NCI-H510A treated with DMSO at 0.1 percent for 48 hours (cell line): ENCODE measurements at places on chromosomes 7 and 10.

DNA sequence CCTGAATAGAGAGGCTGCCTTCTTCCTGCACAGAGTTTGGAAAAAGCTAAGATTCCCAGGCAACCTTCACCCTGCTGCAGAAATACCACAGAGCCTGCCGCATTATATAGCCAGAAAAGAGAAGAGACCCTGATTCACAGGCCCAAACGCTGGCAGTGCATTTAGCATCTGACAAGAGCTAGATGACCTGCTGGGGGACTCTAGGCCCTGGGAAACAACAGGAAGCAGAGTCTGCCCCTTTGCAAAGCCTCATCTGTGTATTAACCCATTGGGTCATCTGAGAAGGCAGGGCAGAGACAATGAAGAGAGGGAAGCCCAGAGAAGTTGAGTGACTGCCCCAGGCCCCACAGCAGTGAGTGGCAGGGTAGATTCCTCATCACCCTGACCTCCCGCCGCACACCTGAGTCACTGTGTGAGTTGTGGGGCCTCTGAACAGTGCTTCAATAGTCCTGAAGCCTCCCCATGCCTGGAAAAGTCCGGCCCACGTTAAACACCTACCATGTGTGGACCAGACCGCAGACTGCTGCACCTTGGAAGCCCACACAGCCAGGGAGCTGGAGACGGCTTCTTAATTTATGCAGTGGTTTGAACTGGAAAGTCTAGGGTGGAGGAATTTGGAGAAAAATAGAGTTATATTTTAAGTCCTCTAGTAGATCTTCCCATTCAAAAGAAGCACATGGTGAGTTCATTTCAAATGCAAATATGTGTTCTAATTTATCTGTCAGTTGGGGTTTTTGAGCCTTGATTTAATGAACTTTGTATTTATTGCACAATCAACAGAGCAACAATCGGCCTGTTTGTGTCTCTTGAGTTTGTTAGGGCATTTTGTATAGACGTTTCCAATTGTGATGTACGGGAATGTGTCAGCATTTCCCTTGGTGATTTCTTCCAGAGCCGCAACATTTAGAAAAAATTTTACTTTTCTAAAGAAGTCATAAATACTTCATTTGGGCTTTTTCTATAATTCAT lies 80.4 kb upstream of the GPR26 start:
- DNase-seq: no peak

DNA sequence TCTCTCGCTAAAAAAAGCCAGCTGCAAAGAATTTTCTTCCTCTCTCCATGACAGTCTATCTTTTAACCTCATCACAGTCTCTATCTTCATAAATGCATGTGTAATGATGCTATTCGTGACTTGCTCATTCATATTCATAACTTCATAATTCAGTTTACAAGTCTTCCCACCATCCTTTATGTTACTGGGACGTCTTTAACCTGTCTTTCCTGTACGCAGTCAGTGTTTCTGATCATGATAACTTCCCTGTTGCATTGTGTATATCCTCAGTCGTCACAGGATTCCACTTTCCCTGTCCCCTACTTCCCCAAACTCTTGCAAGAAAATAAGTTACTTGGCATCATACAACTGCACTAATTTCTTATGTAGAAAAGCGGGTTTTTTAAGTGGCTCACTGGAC lies 165.6 kb upstream of the ASAH2 start:
- no peak for DNase-seq

DNA sequence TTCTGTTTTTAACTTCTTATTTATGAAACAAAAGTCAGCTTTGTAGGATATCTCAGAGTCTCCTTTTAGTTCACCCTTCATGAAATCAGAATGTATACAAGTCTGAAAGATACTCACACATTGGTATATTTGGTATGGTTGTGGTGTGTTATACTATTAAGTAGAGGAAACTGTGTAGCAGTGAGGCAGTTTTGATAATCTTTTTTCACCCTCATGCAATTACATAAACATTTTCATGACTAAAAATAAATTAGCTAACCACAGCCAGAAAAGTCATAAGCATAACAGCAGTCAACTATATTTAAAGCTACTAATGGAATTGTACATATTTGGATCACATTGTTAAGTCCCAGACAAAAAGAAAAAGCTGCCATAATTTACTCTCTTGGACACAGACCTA lies 62.1 kb downstream of the FAM185A start:
- no peak for DNase-seq

- no peak for DNase-seq
These were observed 73.2 kb upstream of the PDK4 start for GRCh38 chr7:95669513-95669912.

DNA sequence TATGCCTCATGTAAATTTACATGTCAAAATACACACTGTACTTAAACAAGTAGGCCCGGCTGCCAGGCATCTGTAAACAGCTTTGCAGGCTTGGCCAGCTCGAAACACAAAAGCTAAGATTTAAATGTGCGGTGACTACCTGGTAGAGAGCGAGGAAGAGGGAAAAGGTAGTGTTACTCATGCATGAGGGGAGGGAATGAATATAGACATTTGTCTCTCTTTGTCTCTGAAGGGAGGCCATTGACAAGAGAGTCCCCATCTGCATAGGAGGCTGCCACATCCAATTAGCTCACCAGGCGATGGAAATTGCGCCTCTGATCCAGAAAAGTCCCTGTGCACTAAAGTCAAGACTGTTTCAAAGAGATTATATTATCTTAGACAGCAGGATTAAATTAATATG lies 535.8 kb downstream of the PTPRN2 start:
- DNase-seq: no peak

- no peak for DNase-seq
These were observed 2.1 kb downstream of the CYP3A5 start for GRCh38 chr7:99677648-99678045.

DNA sequence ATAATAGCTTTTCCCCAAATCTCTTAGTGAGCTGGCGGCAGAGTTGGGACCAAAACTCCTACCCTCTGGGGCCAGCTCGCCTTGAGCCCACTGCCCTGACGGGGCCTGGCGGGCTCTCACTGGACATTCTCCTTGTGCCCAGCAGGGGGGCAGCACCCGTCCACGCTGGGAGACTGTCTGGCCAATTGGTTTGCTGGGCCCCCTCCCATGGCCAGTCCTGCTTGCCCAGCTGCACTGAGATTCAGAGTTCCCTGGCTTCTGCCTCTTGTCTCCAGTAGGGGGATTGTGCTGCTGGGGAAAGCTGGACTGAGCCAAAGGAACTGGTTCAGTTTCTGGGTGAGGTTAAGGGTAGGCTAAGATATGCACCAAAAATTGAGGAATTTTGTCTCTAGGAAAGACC lies 59.8 kb downstream of the RAMP3 start:
- no peak for DNase-seq

GRCh38 chr7:138325434-138325833 lies 134.6 kb upstream of the TRIM24 start:
- DNase-seq: no peak

DNA sequence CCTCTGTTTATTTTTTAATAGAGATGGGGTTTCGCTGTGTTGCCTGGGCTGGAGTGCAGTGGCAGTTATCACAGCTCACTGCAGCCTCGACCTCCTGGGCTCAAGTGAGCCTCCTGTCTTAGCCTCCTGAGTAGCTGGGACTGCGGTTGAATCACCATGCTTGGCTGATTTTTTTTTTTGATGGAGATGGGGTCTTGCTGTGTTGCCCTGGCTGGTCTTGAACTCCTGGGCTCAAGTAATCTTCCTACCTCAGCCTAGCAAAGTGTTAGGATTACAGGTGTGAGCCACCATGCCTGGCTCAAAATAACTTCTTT lies 8.1 kb downstream of the DYNC2I1 start:
- no peak for DNase-seq

DNA sequence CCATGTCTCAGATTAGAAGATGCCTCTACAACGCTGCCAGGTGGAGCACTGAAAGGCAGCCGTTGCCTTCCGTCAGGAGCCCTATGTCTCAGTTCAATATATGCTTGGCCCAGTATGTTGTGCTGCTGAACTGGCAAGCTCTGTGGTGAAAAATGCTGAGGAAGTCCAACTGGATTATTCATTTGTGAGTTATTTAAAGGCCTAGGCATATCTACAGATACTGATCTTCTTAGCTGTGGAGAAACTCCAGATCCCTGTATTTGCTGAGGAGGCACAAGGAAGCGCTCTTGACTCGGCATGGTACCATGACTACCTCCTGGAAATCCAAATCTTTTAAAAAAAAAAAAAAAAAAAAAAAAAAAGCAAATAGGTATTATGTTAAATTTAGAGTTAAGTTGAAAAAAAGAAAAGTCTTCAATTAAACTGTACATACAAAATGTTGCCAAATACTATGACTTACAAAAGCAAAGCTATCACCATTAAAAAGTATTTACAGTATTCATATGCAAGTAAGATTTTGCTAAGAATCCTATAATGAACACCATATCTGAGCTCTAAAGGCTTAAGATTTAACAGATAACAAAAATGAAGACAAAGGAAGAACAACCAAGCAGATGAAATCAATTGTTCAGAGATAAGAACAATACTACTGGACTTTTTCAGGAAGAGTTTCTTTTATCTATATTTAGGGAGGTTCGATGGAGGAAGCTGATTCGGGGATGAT lies 152.4 kb downstream of the GALNT11 start:
- DNase-seq: no peak

DNA sequence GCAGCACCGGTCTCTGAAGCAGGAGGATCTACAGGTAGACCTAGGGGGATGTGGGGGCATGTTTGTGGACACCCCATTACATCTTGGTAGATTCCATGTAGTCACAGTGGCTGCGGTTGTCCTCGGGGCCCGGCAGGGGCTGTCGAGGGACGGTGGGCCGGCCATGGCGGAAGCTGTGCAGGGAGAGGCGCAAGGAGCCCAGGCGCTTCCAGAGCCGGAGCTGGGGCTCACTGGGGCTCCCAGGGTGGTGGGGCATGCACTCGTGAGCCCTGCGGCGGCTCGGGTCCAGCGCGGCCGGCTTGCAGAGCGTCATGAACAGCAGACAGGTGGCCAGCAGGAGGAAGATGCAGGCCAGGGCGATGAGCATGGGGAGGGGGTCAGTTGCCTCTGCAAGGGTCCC lies 3.7 kb downstream of the C10orf105 start:
- DNase-seq: no peak

DNA sequence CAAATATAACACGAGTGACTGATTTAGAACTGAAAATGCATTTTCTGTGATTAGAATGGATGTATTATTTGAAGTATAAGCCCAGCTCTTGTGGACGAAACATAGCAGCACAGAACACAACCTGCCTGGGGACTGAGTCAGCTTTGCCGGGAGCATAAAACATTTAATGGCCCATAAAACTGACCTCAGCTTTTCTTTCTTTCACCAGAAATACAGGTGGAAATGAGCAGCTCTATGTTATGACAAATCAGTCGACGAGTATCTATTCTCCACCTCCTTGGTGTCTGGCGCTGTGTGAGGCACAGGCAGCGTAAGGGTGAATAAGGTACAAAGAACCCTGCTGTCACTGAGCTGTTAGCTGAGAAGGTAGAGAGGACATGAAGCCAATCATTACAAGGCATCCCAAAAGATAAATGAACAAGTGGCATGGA lies 471.6 kb upstream of the AKR1E2 start:
- no peak for DNase-seq

DNA sequence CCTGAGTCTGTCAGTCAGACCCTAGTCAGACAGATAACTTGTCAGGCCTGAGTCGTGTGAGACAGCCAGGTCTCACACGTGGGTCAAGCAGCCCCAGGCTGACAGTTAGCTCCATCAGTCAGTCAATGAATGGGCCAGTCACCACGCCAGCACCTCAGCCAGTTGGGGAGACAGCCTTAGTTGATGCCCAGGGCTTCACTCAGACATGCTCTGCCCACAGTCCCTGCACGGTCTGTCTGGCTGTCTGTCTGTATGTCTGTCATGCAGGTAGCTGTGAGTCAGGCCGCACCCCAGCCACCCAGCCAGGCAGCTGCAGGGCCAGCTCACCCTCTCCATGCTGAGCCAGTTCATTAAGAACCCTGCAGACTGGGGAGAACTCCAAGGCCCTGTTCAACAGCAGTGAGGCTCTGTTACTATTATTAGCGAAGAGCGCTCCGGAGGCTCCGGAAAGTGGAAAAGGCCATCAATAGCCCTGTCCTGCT lies 141.1 kb upstream of the PCBD1 start:
- DNase-seq: no peak

DNA sequence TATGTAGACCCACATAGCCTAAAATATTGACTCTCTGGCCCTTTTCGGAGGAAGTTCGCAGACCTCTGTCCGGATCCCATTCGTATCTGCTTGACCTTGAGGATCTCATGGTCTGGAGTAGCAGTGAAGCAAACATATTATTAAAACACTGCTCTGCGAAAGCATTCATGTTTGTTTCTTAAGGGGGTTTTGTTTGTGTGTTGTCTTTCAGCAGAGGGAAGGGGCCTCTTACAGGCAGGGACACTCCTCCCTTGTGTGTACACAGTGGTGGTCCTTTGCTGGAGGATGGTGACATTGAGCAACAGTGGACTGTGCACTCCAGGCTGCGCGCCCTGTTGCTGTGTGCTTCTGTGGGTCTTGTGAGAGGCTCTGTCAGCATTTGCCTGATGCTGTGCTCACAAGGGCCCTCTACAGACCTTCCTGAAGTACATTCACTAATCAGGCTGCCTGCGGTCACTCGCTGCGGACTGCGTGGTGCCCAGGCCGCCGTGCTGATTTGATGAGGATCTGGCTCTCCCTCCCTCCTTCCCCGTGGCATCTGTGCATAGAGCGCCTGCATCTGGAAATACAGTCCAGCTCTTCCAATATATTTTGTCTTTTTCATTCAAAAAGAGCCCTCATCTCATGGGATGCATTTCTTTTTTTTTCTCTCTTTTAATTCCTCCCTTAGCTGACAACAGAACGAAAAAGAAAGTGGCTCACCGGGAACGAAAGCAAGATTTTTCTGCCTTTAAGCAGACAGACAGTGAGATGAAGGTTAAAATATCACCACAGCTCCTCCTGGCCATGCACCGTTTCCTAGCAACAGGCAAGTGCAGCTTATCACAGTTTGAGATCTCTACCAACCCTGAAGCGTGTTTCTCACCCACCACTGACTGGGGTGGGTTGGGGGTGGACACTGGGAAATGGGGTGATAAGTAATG lies 135.8 kb downstream of the CNNM2 start:
- DNase-seq: peak; percentile 79

GRCh38 chr10:775245-776075 lies 86.0 kb upstream of the DIP2C start:
- DNase-seq: no peak
